ENCODE measurements at places on chromosomes 6 and 20. TPM values are rescaled to one million over a fixed set of nuclear protein-coding genes. Genes with fewer than 3 reads are reported as not detected.

GRCh38 chr6:65566117-65566516 is 140.9 kb downstream of the EYS start:
- no peak for DNase-seq

GRCh38 chr20:53949319-53949839 is 121.0 kb downstream of the BCAS1 start:
- DNase-seq: peak; percentile 95

GRCh38 chr6:63816982-63817436 is 181.4 kb downstream of the PHF3 start:
- DNase-seq: no peak

DNA sequence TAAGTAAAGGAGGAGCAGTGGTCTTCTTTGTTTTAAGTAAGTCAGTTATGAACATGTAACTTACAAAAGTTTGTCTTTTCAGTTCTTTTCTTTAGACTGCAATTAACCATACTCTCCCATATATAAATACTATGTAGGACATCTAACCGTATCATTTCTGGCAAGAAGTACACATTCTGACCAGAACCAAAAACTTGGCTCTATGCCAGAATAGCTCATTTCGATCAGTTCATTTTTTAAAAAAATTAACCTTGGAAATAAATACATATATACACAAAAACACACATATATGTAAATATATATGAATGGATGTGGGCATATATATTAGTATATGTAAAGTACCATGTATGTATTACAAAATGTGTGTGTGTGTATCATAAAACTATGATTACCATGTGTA is 145.0 kb downstream of the PHACTR1 start:
- DNase-seq: no peak

GRCh38 chr6:41054511-41054910 is 1.5 kb downstream of the APOBEC2 start:
- no peak for DNase-seq

- DNase-seq: no peak
Measured at GRCh38 chr6:3266170-3266569, 7.4 kb downstream of the PSMG4 start.

GRCh38 chr6:53623497-53623896 is 42.1 kb downstream of the KLHL31 start:
- DNase-seq: no peak

DNA sequence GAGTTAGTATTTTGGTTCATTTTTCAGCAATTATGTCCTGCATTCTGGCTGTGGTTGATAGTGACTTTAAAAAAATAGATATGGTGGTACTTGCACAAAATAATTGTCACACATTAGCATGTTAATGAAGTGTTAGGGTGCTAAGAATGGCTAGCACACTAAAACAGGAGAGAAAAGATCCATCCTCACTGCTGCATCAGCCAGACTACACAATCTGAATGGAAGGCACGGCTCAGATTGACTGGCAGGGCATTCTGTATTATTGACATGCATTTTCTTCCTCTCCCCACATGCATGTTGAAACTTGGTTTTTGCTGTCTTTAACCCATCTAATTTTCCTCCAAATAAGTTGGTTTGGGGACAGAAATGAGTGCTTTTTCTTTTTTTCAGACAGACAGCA is 306.3 kb downstream of the PRL start:
- DNase-seq: no peak

DNA sequence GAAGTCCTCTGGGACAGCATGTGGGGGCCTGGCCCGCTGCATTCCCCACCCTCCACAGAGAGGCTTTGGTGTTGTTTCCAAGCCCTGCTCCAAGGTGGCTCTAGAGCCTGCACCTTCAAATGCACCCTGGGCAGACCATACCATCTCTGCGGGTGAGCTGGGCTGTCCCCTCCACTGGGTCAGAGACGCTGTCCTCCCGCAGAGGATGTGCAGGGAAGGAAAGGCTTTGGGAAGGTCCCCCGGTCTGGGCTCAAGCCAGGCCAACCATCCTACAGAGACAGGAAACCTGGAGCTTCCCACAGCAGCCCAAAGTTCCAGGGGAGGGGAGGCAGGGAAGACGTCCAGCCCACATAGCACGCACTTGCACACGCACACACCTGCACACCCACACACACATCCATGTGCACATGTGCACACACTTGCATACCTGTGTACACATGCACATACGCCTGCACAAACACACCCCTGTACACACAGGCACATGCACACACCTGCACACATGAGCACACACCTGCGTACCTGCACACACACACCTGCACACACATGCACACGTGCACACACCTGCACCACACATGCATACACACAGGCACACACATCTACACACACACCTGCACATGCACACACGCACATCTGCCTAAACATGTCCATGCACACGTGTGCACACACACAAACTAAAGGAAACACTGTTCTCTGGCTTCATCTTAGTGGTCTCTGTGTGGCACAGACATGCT is 155.4 kb downstream of the ERMARD start:
- no peak for DNase-seq

DNA sequence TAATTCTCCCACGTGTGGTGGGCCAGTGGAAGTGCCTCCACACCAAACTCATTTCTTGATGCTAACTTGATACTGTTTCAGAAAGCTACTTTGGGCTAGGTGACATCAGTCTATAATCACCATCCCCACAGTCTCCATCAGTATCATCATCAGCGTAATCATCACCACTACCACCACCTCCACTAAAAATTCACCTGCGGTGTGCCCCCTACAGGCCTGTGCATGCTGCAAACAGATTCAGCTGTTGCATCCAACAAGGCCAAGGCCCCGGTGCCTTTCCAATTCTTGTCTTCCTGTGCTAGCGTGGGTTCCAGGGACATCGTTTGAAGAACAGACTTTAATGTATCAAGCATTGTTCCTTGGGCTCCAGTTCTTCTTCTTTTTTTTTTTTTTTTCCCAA is 201.3 kb upstream of the EXOC2 start:
- DNase-seq: no peak

- DNase-seq: no peak
Measured at GRCh38 chr6:12024699-12025434, 12.8 kb downstream of the HIVEP1 start.

DNA sequence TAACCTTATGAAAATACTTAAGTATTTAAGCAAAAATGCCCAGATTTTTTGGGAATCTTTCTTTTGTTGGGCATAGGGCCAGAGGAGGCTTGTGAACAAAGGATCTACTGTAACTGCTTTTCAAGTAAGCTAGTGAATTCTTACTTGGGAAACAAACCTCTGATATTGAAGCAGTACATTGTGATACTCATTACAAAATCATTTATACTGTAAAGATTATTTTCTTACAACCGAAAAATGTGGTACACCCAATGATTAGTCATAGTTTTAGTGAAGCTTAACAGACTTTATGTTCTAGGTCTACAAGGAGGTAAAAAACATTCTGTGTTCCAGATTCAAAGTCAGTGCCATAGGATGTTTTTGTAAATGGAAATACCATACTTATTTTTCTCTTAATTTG is 272.9 kb upstream of the KCNQ5 start:
- no peak for DNase-seq

GRCh38 chr6:22249711-22250350 is 47.0 kb downstream of the PRL start:
- no peak for DNase-seq

DNA sequence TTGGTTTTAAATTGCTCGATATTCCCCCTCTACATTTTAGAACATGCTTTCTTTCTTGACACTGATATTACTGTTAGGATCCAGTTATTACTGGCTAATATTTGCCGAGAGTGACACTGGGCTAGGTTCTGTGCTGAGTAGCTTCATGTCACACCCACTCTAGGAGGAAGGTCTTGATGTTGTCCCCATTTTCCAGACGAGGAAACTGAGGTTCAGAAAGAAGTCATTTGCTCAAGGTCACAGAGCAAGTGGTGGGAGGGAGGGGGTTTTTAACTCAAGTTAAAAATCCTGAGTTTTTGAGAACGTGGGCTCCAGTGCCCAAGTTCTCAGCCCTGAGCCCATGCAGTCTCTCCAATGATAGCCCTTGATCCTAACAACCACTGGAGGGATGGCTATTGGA is 18.9 kb downstream of the TGM2 start:
- no peak for DNase-seq

- no peak for DNase-seq
Measured at GRCh38 chr6:83365931-83366330, 64.9 kb downstream of the ME1 start.

DNA sequence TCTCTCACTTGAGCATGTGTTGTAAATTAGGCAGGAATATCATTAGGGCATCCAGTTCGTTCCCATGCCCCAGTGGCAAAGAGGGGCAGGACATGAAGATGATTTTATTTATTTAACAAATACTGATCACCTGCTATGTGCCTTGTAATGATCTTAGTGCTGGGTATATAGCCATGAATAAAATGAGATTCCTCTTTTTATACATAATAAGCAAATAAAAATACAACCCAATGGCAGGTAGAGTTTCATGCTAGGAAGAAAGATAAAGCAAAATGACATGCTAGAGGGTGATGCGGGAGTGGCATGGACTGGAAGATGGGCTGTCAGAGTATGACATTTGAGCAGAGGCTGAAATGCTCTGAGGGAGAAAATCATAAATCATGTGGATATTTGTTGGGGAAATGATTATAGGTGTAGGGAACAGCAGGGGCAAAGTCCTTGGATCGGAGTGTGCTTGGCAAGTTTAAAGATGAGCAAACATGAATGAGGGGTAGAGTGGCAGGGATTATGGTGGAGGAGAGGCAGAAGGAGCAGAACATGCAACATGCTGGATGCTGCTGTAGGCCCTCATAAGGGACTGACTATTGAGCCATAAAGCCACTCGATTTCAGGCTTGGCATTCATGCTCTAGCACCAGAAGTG is 342.1 kb downstream of the PLCB1 start:
- DNase-seq: no peak

- no peak for DNase-seq
Measured at GRCh38 chr20:24530131-24530680, 60.8 kb downstream of the SYNDIG1 start.

DNA sequence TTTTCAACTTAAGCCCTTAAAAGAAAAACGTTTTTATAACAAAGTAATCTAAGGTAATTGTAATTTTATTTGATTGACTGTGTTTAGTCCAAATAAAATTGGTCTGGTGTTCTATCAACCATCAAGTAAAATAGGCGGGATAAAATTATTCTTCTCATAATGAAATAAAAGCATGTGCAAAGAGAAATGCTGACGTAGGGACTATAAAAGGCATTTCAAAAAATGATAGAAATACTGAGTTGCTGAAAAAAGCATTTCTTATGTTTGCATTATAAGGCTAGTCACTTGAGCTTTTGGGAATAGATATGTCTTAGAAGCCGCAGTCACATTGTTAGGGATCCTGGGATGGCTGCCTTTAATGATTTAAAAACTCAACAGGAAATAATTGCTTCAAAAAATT is 608.0 kb upstream of the JAG1 start:
- no peak for DNase-seq

DNA sequence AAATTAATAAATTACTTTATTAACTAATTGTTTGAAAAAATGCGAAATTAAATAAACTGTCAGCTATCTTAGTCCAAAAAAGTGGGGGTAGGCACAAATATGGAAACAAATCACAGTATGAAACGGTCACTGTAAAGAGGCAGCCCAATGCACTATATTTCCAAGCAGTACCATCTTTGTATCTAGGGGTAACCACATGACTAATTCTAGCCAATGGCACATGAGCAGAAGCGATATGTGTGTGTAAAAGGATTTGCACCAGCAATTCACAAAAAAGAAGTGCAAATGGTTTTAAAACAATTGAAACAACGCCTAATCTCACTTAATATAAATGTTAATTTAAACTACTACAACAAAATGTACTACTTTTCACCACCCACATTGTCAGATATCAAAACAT is 164.9 kb upstream of the PRND start:
- no peak for DNase-seq

DNA sequence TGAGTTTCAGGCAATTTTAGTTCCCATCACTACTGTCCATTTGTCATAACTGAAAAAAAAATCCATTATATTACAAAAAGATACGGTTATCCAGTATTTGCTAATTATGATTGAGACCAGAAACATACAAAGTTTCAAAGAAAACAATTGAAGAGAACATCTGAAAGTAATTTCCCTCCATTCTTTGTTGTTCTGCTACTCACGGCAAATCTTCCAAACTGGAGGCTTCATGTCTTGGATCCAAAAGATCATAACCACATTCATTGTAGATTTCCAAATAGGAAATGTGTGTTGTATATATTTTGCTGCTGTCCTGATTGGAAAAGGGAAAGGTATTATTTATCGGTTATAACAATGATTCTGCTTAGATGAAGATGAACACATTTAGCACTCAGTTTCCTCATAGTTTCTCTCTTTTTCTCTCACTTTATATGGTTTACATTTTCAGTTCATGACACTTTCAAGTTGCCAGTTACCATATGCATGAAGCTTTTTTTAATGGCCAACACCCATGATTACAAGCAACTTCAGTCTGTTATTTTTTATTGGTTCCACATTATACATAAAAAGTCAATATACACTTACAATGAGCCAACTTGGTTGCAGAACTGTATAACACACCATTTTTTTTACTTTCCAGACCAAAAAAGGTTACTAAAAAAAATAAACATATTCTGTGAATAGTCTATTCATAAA is 90.4 kb downstream of the KIF6 start:
- DNase-seq: no peak

GRCh38 chr20:59604741-59605600 is 631 bp downstream of the PHACTR3 start:
- DNase-seq: no peak

- DNase-seq: no peak
Measured at GRCh38 chr20:3011752-3012151, 31.7 kb upstream of the GNRH2 start.

DNA sequence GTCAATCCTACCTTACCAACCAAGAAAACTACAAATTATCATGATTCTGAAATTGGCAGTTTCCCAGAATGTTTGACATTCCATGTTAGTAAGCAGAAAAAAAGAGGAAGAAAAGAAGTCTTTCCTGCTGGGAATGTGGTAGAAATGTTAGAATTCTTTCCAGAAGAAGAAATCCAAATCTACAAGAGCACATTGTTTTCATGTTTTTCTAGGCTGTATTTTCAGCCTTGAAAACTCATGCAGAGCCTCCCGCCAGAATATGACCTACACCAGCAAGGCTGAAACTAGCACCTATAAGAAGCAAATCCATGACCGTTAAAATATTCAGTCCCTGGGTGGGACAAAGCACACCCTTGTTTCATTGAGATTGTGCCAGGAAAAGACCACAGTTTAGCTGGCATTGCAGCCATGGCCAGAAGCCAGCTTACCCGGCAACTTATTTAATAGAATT is 259.4 kb downstream of the GJA1 start:
- DNase-seq: no peak

XKR7 gene
- not detected for total RNA-seq

NKX2-2 gene
- total RNA-seq: 5.7 TPM

DHX16 gene
- 86.3 TPM for total RNA-seq

SF3B5 gene
- total RNA-seq: 199 TPM

KCNK16 gene
- total RNA-seq: not detected

CENPW gene
- 114 TPM for total RNA-seq

GHRH gene
- total RNA-seq: not detected

SMLR1 gene
- not detected for total RNA-seq

TBX18 gene
- total RNA-seq: 35.1 TPM

TRDN gene
- not detected for total RNA-seq

SRMS gene
- not detected for total RNA-seq
